ENCODE measurements at places on chromosomes 13 and 19. TPM values are rescaled to one million over a fixed set of nuclear protein-coding genes. Genes with fewer than 3 reads are reported as not detected.

The ZNF17 gene
- 9.5 TPM for total RNA-seq

The ADGRE2 gene
- 0.23 TPM for total RNA-seq

The RELB gene
- total RNA-seq: 6.3 TPM

The TINCR gene
- total RNA-seq: 4.1 TPM

The ZNF575 gene
- total RNA-seq: 1.00 TPM

GRCh38 chr19:36258028-36258875 lies 43.3 kb downstream of the ZNF146 start:
- H3K4me3 ChIP-seq: no peak overlapping the region
- no peak overlapping the region for H3K27ac ChIP-seq
- H3K27me3 ChIP-seq: no peaks in the 10 kb centered on the region
- no peaks in the 10 kb centered on the region for H3K4me1 ChIP-seq

GRCh38 chr13:112699322-112699918 lies 9.6 kb downstream of the ATP11A start:
- no peak overlapping the region for H3K27ac ChIP-seq
- H3K4me3 ChIP-seq: no peak overlapping the region
- no peak for DNase-seq
- no peaks in the 10 kb centered on the region for H3K27me3 ChIP-seq

GRCh38 chr19:18809149-18809868 lies 18.2 kb upstream of the COMP start:
- H3K36me3 ChIP-seq: no peaks in the 10 kb centered on the region
- no peak for DNase-seq
- H3K27ac ChIP-seq: no peak overlapping the region
- no peaks in the 10 kb centered on the region for H3K27me3 ChIP-seq
- no peak overlapping the region for H3K4me3 ChIP-seq

- no peak for DNase-seq
- H3K27me3 ChIP-seq: no peaks in the 10 kb centered on the region
- H3K4me1 ChIP-seq: no peaks in the 10 kb centered on the region
- peaks cover 2% of the 10 kb centered on the region for H3K36me3 ChIP-seq
Measured at GRCh38 chr19:45293682-45294081, 29.0 kb downstream of the CKM start.

DNA sequence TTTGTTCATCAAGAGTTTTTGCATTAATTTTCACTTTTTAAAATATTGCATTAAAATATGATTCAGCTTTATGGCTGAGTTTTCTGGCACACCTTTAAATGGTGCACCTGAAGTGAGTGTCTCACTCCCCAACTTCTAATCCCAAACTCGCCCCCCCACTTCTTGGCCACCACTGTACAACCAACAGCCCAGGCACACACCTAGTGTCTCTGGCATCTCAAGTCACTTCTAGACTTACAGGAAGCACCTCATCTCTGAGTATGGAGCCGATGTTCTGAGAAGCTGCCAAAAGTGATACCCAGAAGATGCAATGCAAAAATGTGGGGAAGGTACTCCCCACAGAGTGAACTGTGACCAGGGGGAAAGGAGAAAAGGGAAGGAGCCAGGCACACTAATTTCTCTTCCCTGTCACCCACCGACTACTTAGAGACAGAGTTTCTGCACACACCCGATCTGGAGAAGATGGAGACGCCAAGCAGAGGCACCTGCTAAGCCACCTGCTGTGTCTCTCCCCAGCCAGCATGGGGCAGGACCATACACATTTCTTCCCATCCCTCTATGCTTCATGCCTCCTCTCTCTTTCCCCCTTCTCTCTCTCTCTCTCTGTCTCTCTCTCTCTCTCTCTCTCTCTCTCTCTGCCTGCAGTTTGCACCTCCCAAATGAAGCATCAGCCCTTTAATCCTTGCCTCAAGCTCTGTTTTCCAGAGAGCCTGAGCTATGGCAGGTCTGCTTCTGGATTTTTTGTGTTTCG lies 155.3 kb upstream of the ZNF507 start:
- no peaks in the 10 kb centered on the region for H3K36me3 ChIP-seq
- no peak for DNase-seq
- H3K27ac ChIP-seq: no peak overlapping the region
- no peak overlapping the region for H3K4me3 ChIP-seq
- no peaks in the 10 kb centered on the region for H3K4me1 ChIP-seq
- no peaks in the 10 kb centered on the region for H3K27me3 ChIP-seq

GRCh38 chr13:67221630-67222226 lies 8.4 kb downstream of the PCDH9 start:
- no peaks in the 10 kb centered on the region for H3K27me3 ChIP-seq
- H3K4me1 ChIP-seq: no peaks in the 10 kb centered on the region
- no peaks in the 10 kb centered on the region for H3K36me3 ChIP-seq
- no peak overlapping the region for H3K27ac ChIP-seq
- H3K4me3 ChIP-seq: no peak overlapping the region

- H3K4me1 ChIP-seq: no peaks in the 10 kb centered on the region
- no peaks in the 10 kb centered on the region for H3K27me3 ChIP-seq
- H3K27ac ChIP-seq: no peak overlapping the region
- H3K36me3 ChIP-seq: no peaks in the 10 kb centered on the region
Measured at GRCh38 chr13:69683921-69684686, 423.5 kb upstream of the ATXN8OS start.

DNA sequence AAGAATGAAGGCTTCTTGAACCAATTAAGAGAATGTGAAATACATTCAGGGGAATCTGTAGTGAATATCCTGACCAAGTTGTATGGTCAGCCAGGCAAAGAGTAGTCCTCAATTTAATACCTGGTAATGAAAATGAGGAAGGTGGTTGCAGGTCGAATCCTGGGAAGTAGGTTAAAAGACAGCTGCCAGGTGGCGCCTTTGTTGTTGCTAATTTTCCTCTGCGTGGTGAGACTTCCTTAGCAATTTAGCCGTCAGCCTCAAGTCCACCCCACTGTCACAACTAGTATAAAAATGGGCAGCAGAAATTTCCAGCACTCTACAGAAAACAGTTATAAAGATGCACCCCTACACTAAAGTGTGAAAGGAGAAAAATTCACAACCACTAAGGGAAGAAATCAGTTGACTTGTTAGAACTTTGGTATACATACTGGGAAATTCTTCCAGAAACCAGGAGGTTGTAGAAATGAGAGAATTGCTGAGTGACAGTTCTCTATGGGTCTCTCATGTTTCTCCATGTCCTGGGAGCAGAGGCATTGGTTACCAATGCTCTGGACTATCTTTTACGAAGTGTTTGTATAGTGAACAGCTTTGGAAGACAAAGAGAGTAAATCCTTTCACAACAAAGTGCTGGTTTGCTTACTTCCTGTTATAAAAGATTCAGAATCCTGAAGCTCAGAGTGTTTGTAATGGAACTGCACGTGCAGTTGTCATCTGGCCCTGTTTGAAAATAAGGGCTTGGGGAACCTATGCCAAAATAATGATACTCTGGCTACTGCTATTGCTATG lies 235.9 kb downstream of the NHLRC3 start:
- H3K27me3 ChIP-seq: no peaks in the 10 kb centered on the region
- DNase-seq: peak; percentile 24
- no peak overlapping the region for H3K27ac ChIP-seq
- H3K36me3 ChIP-seq: no peaks in the 10 kb centered on the region
- no peak overlapping the region for H3K4me3 ChIP-seq
- no peaks in the 10 kb centered on the region for H3K4me1 ChIP-seq

DNA sequence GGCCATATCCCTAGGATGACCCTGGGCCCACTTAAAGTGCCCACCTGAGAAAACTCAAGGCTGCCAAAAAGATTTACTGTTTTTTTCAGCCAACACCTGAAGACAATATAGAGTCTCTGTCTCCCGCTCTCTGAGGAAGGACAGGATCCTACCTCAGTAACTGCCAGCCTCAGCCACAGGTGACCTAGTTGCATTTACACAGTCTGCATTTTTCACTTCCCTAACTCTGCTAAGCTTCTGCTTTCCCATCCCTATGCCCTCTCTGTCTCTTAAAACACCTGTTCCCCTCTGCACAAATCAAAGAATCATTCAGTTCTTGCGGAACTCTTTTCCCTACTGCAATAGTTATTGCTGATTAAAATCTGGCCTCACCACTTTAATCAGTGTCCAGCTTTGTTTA lies 609.5 kb downstream of the UQCRFS1 start:
- no peak overlapping the region for H3K4me3 ChIP-seq
- no peaks in the 10 kb centered on the region for H3K36me3 ChIP-seq
- H3K27me3 ChIP-seq: no peaks in the 10 kb centered on the region
- no peak for DNase-seq
- no peak overlapping the region for H3K27ac ChIP-seq
- no peaks in the 10 kb centered on the region for H3K4me1 ChIP-seq

DNA sequence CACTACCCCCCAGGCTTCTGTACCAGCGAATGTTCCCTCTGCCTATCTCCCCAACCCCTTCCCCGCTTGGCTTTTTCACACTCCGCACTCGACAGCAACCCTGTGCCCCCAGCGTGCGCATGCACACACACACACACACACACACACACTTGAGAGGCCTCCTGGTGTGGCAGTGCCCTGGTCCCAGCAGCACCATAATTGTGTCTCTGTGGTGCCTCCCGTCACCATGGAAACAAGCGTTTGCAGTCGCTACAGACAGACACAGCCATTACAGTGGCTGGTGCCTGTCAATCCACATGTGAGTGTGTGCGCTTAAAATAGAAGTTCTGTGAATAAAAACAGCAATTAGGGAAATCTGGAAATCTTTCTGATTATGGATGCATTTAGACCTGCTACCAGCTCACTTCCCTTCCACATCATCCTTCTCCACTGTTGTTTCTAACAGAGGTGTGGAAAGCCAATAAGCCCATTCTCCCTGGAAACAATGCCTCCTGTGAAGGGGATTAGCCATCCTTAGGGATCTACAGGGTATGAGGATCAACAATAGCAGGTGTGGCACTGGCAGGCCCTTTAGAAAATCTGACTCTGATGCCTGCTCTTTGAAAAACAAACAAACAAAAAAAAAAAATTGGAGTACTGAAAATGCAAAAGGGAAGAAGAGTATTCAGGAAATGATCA lies 146.3 kb downstream of the DCLK1 start:
- H3K4me3 ChIP-seq: no peak overlapping the region
- DNase-seq: no peak
- H3K27ac ChIP-seq: no peak overlapping the region
- H3K4me1 ChIP-seq: no peaks in the 10 kb centered on the region
- no peaks in the 10 kb centered on the region for H3K27me3 ChIP-seq

DNA sequence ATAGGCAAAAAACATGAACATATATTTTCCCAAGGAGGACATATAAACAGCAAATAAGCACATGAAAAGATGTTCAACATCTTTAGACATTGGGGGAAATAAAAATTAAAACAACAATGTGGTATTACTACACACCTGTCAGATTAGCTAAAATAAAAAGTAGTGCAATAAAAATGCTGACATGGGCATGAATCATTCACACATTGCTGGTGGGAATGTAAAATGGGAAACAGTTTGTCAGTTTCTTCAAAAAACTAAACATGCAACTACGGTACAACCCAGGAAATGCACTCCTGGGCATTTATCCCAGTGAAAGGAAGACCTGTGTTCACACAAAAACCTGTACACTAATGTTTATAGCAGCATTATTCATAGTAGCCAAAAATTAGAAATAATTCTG lies 5.3 kb upstream of the SUCLA2 start:
- H3K27me3 ChIP-seq: no peaks in the 10 kb centered on the region
- H3K36me3 ChIP-seq: no peaks in the 10 kb centered on the region

DNA sequence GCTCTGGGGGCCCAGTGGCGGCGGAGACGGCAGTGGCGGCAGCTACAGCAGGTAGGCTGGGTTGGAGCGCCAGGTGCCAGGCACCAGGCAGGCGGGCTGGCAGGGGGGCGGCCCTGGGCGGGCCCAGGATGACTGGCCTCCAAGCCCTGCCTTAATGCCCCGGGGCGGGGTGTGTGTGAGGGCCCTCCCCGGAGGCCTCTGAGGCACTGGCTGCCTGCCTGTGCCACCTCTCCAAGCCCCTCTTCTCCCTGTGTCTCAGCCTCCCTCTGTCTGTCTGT lies at the start of gene KLK11:
KLK11 (minus strand) TSS at position 63 of the 278 bp plus-strand sequence. CDS start 985 bp downstream, outside the sequence.
- H3K27ac ChIP-seq: no peak within 1 kb of the TSS
- H3K27me3 ChIP-seq: no peaks in the 10 kb centered on the region
- no peaks in the 10 kb centered on the region for H3K4me1 ChIP-seq
- no peak within 1 kb of the TSS for H3K4me3 ChIP-seq
- no peaks in the 10 kb centered on the region for H3K36me3 ChIP-seq

GRCh38 chr13:20776751-20777150 lies 3.0 kb upstream of the EEF1AKMT1 start:
- no peak overlapping the region for H3K27ac ChIP-seq
- H3K27me3 ChIP-seq: no peaks in the 10 kb centered on the region
- no peaks in the 10 kb centered on the region for H3K36me3 ChIP-seq
- H3K4me3 ChIP-seq: no peak overlapping the region
- DNase-seq: no peak

DNA sequence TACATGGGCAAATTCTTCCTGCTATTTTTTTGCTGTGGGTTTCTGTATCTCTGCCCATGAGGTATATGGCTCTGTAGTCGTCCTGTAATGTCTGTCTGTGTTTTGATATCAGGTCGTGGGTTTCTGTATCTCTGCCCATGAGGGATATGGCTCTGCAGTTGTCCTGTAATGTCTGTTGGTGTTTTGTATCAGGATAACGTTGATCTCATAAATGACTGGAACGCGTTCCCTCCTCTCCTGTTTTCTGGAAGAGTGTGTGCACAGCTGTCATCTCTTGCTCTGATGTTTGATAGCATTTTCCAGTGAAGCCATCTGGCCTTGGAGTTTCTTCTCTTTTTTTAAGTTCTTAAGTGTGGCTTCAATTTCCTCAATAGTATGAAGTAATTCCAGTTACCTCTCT lies 57.2 kb downstream of the SOX1 start:
- H3K27ac ChIP-seq: no peak overlapping the region
- no peak overlapping the region for H3K4me3 ChIP-seq
- no peaks in the 10 kb centered on the region for H3K4me1 ChIP-seq
- H3K27me3 ChIP-seq: peaks cover 2% of the 10 kb centered on the region
- no peaks in the 10 kb centered on the region for H3K36me3 ChIP-seq

- no peaks in the 10 kb centered on the region for H3K27me3 ChIP-seq
- no peaks in the 10 kb centered on the region for H3K4me1 ChIP-seq
- no peaks in the 10 kb centered on the region for H3K36me3 ChIP-seq
- no peak overlapping the region for H3K4me3 ChIP-seq
- DNase-seq: no peak
Measured at GRCh38 chr13:78845656-78846365, 186.9 kb upstream of the OBI1 start.

DNA sequence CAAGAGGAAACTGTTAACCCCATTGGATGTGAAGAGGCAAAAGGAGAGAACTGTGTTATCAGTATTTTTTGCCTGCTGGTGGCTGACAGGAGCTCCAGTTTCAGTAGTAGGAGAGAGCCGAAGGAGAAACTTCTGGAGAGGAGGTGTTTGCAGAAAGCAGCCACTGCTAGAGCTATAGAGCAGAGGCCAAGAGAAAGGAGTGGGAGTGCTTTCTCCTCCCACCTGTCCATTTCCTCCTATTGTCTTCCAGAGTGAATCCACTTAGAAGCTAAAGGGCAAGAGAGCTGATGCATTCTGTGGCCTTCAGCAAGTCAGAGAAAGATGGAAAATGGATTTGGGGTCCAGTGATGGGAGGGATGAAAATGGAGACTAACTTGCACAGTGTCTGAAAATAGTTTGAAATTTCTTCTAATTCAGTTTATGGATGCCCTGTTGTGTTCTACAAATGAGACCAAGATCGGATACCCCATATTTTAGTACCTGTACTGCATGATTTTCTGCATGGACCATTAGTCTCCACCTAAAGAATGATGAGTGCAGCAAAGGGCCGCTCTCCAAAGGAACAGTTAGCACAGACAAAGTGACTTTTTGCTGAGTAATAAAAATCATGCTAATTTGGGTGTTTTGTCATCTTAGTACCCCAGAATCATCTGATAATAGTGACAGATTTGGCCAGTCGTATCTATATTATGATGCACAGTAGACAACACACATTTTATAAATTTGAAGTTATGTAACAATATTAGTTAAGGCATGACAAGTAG lies 10.7 kb downstream of the HS6ST3 start:
- DNase-seq: no peak
- no peaks in the 10 kb centered on the region for H3K27me3 ChIP-seq
- no peak overlapping the region for H3K27ac ChIP-seq
- H3K4me3 ChIP-seq: no peak overlapping the region
- H3K4me1 ChIP-seq: no peaks in the 10 kb centered on the region
- no peaks in the 10 kb centered on the region for H3K36me3 ChIP-seq
